ENCODE measurements at places on chromosomes 7 and 10.

DNA sequence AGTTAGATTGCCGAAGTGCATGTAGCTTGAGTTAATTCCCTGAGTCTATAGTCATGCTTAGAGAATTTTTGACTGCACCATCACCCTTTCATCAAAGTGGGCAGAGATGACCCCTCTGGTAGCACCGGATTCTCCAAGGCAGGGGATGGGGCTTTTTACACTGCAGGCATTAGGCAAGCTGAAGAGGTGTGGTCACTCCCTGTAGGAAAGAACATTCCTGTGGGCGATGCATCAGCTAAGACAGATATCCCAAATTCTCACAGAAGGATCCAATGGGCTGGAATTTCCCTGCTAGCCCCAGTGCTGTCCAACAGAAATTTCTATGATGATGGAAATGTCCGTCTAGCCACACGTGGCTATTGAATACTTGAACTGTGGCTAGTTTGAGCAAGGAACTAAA, 118.2 kb downstream of the ADAM12 start:
- no peak for DNase-seq

DNA sequence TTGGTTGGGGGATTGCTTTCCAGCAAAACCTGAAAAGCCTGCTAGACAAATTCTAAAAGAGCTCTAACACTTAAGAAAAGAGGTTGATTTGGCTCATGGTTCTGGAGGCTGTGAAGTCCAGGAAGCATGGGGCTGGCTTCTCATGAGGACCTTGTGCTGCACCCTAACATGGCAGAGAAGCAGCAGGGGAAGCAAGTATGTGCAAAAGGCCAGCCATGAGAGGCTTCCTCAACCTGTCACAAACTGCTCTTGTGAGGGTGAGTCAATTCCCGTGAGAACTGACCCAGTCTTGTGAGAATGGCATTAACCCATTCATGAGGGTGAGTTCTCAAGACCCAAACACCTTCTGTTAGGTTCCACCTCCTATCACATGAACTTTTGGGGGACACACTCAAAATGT, 54.3 kb upstream of the IGFBP3 start:
- DNase-seq: no peak

GRCh38 chr7:29370531-29371314, 176.1 kb downstream of the CHN2 start:
- no peak for DNase-seq

GRCh38 chr7:80060218-80060806, 74.3 kb upstream of the GNAI1 start:
- peak; percentile 53 for DNase-seq
